Hematopoietic multipotent progenitor cell treated with erythropoietin and hydrocortisone succinate and interleukin-3 and kit ligand, for 4 days (in vitro differentiated cells): ENCODE measurements at places on chromosomes 2 and 18.

- no peak for DNase-seq
Measured at GRCh38 chr18:40313030-40313642, 1641.9 kb upstream of the PIK3C3 start.

DNA sequence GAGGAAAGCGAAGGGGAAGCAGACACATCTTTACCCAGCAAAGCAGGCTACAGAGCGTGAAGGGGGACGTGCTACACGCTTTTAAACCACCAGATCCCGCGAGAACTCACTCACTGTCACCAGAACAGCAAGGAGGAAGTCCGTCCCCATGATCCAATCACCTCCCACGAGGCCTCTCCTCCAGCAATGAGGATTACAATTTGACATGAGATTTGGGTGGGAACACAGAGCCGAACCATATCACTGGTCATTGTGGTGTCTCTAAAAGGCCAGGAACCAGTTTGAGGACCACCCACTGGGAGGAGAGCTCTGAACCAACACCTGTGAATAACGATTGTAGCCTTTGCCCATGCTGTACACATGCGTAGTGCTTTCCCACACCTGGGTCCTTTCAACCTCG lies 116.6 kb upstream of the FAM136A start:
- no peak for DNase-seq

DNA sequence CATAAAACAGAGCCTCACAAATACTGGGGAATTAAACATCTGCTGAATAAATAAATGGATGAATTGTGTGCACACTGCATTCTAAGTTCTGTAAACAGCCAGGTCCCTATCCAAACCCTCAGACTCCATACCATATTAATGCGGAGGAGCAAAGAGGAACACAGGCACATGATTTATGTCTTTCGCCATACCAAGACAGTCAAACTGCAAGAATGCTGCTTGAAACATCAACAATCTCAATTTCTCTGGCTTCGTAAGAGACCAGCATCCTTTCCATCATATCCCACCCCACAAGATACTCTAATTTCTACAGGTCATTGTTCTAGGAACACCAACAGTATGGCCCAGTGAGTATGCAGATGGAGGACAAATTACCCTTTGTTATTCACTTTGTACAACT lies 15.0 kb downstream of the KANSL3 start:
- DNase-seq = peak; percentile 56

- DNase-seq = peak; percentile 81
Measured at GRCh38 chr2:20326163-20326780, 24.4 kb downstream of the PUM2 start.

- DNase-seq = no peak
Measured at GRCh38 chr2:71951718-71952404, 195.8 kb downstream of the CYP26B1 start.

GRCh38 chr2:230830428-230830827 lies 34.3 kb upstream of the ITM2C start:
- no peak for DNase-seq

GRCh38 chr2:169734169-169734847 lies 676 bp downstream of the KLHL23 start:
- DNase-seq = peak; percentile 60

DNA sequence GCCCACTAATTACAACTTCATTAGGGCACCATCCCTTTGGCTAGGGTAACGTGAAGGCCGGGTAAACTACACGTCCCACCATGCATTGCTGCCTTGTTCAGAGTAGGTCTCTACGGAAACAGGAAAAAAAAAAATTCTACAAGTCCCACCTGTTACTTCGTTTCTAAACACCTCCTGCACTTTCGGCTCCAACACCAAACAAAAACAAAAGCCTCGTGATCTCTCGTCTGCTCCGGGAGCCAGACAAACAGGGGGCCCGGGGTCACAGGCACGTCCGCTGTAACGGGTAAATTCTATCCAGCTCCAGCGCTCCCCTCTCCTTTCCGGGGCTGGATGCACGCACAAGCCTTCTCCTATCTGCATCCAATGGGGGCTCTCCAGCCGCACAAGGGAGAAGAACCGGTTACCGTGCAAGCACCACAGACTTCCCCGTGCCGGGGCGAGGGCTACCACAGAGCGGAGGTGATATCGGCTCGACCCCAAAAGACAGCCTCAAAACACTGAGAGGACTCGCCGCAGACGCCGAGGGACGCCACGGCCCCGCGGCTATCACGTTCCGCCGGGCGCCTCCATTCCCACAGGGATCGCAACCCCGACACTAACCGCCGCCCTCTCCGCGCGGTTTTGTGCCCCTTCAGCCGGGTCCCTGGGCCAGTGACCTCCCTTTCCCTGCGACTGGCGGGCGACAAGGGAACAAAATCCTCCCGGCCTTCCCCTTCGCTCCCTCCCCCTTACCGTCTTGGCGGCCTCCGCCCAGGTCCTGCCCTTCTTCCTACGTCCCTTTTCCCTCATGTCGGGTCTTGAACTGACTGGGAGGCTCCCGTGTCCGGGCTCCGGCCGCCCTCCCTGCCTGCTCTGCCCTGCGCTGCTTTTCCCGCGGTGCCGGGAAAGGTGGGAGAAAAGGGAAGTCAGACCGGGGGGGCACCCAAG lies 591 bp downstream of the ASXL2 start:
- peak; percentile 91 for DNase-seq

DNA sequence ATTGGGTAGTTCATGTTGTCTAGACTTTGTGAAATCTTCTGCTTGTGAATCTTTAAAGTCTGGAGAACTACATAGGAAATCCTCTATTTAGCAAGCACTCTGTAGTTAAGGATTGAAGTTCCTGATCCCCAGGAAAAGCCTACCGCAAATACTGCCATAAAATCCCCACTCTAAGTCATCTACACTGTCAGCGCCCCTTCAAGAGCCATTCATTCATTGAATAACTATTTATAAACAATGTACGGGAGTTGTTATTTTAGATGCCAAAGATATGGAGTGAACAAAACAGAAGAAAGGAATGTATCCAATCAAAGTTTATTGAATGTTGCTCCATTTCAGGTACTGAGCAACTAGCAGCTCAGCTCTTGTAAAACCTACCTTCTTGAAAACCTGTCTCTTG lies 36.5 kb upstream of the SLC39A10 start:
- no peak for DNase-seq

GRCh38 chr2:172230889-172231401 lies 128.2 kb upstream of the DLX2 start:
- no peak for DNase-seq

DNA sequence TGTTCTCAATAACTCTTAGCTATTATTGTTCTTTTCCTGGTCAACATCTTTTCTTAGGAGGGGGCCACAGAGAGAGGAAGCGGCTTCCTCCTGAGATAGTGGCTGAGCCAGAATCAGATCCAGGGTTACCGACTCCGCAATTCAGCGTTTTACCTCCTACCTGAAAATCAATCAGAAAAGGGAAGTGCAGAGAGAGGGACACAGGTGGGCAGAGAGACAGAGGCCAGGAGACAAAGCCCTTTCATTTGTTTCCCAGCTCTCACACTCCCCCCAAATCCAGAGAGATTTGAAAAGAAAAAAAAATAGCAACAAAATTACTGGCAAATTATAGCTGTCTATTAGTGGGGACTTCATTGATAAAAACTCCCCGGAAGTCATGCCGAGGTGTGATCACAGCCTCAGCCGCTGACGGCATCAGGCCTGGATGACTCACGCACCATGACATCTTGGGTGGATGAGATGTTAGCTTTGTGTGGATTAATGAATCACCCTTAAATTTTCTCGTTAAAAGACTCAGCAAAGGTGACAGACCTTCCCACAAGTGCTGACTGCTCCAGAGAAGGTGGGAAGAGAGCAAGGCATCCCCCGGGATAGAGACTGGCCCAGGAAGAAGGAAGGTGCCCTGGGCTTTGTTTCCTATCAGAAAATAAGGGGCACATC lies 120.7 kb downstream of the LOXHD1 start:
- DNase-seq = no peak

DNA sequence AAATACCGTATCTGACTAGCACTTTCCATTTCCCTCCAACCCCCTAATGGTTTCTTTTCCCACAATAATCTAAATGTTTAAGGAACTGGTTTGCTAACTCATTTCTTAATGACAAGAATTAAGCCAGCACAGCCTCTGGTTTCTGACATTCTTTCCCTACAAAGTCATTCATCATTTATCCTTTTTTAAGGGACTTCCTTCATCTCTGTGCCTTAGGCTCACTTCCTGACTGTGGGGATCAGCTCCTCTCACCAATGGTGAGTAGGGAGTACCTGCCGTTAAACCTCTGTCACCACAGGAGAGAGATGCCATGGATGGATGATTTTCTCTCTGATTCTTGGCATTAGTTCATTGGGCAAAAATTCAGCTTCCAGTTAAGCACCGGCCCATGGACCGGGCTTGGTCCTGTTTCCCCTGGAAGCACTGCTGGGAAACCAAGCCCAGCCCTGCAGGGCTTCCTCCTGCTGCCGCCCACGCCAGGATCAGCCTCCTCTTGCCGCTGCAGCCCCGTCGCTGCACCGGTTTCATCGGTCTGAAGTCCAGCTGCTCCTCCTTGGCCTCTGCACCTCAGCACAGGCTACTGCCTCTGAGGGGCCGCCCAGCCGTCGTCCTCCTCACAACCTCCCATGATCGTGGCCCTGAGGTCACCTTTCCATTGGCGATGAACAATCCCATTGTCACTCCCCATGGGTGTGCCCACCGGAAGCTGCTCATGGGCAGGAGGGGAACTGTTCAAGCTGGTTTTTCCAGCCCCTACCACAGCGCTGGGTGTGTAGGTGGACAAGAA lies 64.0 kb upstream of the ZNF516 start:
- DNase-seq = no peak

- no peak for DNase-seq
Measured at GRCh38 chr2:19859565-19859964, 42.2 kb downstream of the TTC32 start.

DNA sequence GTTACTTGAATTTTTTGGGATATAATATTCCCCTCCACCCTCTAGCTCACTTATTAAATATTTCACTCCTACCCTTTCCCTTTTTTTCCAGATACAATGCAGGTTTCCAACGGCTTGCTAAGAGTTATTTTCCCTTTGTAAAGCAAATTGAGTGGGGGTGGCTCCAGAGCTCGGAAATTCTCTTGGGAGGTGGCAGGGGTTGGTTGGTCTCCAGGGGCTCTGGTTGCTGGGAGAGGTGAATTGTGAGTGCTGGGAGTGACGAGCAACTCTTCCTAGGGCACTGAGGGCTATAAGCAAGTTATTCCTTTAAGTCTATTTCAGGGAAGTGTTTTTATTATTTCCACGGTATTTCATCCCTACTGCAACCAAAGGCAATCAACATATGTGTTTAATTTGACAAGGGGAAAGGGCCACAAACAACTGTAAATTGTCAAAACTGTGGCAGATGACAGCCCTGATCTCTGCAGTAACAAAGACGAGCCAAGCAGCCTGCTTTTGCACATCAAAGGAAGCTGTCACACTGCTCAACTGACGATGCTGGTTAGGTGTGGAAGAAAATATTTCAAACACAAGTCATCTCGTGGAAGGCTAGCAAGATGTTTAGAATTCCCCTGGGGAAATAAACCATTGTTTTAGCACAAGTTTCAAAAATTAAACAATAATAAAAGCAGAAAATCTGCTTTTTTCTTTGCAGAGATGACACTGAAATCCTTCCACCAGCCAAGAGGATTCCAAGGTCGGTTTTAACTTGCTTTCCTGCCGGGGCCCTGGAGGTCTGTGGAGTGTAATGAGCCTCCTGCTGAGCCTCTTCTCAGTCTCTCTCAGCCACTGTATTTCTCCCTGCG lies 34.8 kb upstream of the ASXL2 start:
- DNase-seq = no peak

GRCh38 chr2:63484901-63485300 lies 103.4 kb downstream of the WDPCP start:
- no peak for DNase-seq

- DNase-seq = no peak
Measured at GRCh38 chr2:215811003-215811402, 202.3 kb downstream of the MREG start.

DNA sequence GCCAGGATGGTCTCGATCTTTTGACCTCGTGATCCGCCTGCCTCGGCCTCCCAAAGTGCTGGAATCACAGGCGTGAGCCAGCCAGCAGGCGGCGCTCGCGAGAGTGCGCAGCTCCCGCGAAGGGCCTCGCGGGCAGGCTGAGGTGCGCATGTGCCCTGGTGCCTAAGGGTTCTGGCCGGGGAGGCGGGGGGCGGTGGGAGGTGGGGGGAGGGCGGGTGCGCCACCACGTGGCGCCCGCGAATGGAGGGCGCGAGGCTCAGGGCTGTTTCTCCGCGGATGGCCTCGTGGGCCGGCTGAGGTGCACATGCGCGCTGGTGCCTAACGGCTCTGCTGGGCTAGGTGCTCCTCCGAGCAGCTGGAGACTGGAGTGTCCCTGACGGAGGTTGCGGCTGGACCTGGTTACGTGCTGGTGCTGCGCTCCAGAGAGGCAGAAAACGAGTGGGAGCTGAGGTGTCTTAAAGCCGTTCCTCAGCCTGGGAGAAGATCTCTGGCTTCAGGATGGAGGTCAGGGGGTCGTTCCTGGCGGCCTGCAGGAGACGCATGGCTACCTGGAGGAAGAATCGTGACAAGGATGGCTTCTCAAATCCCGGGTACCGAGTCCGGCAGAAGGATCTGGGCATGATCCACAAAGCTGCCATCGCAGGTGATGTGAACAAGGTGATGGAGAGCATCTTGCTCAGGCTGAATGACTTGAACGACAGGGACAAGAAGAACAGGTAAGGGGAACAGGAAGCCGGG lies at the start of gene ANKRD62:
Gene ANKRD62, plus strand, starts transcription at position 324 of the 738 bp plus-strand sequence. Its CDS starts 175 bp downstream, at position 499.
- no peak for DNase-seq

GRCh38 chr18:54254265-54254758 lies 15.0 kb upstream of the POLI start:
- no peak for DNase-seq

- DNase-seq = no peak
Measured at GRCh38 chr2:203471323-203471722, 63.8 kb downstream of the RAPH1 start.

- no peak for DNase-seq
Measured at GRCh38 chr18:24825397-24825796, 365.0 kb downstream of the HRH4 start.

- no peak for DNase-seq
Measured at GRCh38 chr18:73087282-73087977, 219.6 kb upstream of the NETO1 start.

DNA sequence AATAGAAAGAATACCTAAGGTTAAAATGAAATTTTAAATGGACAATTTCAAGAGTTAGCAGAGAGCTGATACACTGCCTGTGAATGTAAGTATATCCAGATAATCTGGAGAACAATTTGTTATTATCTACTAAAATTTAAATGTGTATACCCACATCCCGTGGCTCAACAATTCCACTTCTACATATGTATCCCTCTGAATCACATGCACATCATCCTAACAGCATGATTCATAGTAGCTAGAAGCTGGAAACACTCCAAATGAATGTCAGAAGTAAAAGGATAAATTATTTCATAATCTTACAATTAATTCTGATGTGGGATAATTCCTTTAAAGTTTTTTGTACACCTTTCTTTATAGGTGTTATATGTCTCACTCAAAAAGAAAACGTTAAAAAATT lies 87.9 kb downstream of the CNTNAP5 start:
- no peak for DNase-seq

GRCh38 chr2:6602471-6602870 lies 263.2 kb downstream of the CMPK2 start:
- no peak for DNase-seq

GRCh38 chr2:196500686-196501431 lies 138.7 kb upstream of the CCDC150 start:
- DNase-seq = no peak

GRCh38 chr2:229133155-229133772 lies 137.8 kb downstream of the PID1 start:
- DNase-seq = peak; percentile 7

GRCh38 chr2:165876712-165877111 lies 76.9 kb downstream of the TTC21B start:
- no peak for DNase-seq

GRCh38 chr18:63120620-63121019 lies 198.9 kb downstream of the BCL2 start:
- DNase-seq = no peak
